Activated CD4-positive, alpha-beta memory T cell treated with anti-CD3 and anti-CD28 coated beads, Interleukin-2, amount 10 ng/mL, durations not matched to agents 7 days and 5 days (primary cell): ENCODE measurements at places on chromosomes 7 and 10. TPM values are rescaled to one million over a fixed set of nuclear protein-coding genes. Genes with fewer than 3 reads are reported as not detected.

The RTKN2 gene
- total RNA-seq, result 6.6 TPM

The ERVW-1 gene
- total RNA-seq, result not detected

The PLAU gene
- 3.0 TPM for total RNA-seq

The TRIM50 gene
- total RNA-seq, result not detected
